ENCODE measurements at places on chromosomes 11 and 22.
A peak's percentile ranks its signal among the peaks of the same experiment; 100 is the strongest.

DNA sequence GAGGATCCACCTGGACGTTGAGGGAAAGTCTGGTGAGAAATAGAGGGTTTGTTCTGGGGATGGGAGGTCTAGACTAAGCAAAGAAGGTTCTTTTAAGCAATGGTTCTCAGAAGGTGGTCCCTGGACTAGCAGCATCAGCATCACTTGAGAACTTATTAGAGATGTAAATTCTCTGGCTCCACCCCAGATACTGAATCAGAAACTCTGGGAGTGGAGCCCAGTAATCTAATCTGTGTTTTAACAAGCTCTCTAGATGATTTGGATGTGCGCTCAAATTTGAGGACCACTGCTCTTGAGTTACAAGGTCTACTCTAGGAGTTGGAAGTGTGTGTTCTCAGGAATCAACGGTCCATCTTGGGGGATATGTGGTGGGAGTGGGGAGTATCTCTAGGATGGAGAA, 3.3 kb upstream of the ABCG4 start:
- DNase-seq, result no peak

GRCh38 chr11:95104856-95105255, 15.2 kb downstream of the ENDOD1 start:
- DNase-seq, result no peak

DNA sequence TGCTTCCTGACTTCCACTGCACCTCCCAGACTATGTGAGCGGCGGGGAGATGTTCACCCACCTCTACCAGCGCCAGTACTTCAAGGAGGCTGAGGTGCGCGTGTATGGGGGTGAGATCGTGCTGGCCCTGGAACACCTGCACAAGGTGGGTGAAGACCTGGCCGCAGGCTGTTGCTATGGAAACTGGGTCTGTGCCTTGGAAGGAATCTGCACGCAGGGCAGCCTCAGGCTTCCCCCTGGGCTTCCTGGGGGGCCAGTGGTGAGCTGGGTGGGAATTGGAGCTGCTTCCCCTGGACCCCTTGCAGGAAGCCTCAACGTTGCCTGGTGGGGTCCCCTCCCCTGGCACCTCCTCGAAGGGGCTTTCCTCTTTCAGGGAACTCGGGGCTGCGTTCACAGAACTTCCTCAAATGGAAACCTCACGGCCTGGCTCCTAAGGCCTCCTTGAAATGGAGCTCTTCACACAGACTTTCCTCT, 1.5 kb downstream of the RPS6KA4 start:
- DNase-seq, result no peak

GRCh38 chr11:76810151-76810853, 27.1 kb downstream of the TSKU start:
- peak; percentile 22 for DNase-seq

GRCh38 chr11:85941380-85941973, 86.3 kb downstream of the CCDC83 start:
- peak; percentile 23 for DNase-seq

DNA sequence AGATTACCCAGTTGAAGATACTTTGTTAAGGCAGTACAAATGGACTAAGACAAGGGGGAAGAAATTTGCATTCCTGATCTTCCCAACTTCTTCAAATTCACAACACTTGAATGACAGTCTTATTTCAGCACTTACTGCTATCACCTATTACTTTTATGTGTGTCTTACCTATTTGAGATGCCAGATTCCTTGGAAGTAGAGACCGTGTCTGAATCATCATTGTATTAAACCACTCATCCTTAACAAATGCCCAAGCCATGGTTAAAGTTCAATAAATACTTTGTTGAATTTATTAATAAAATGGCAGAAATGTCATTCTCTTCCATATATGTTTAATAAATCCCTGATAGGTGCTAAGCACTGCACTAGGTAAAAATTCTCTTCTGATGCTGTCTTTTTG, 18.3 kb downstream of the SC5D start:
- no peak for DNase-seq

GRCh38 chr11:76208438-76209374, 2.4 kb upstream of the WNT11 start:
- DNase-seq, result peak; percentile 18

DNA sequence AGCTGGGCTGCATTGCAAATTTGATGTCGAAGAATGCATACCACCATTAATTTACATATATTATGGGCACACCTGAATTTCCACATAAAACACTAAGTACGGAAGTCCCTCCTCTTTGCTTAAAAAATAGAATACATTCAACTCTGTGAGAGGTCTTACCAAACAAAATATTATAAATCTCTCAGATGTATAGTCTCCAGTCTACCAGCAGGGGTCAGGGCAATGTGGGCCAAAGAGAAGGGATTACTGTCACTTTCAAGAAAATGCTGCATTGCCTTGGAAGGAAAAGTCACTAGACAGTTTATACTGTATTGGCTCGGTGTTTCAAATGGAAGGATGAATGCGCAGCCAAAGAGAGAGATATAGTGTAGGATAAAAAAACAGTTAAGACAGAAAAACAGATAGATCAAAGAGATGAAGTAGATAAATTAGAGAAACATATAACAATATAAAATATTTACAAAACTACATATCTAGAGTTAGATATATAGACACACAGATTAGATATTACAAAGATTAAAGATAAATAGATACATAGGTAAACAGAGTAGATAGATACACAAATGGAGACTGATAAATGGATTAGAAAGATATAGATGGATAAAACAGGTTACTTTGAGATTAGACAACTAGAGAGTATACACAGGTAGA, 20.9 kb downstream of the SERGEF start:
- DNase-seq, result peak; percentile 12

DNA sequence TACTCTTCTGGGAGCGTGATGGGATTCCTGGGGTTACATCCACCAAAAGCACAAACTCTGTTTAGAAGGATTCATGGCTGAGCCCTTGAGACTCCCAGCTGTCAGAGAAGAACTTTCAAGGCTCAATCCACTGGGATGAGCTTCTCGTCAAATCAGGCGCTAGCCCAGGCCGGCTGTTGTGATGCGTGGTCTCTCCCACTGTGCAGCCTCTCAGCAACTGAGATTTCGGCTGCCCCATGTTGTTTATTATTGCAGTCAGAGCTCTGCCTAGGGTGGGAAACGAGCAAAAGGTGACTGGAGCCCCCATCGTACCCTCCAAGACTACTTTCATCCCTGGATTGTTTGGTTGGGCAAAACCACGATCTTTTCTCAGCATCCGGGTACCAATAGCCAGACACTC, 251.6 kb downstream of the ETS1 start:
- no peak for DNase-seq

DNA sequence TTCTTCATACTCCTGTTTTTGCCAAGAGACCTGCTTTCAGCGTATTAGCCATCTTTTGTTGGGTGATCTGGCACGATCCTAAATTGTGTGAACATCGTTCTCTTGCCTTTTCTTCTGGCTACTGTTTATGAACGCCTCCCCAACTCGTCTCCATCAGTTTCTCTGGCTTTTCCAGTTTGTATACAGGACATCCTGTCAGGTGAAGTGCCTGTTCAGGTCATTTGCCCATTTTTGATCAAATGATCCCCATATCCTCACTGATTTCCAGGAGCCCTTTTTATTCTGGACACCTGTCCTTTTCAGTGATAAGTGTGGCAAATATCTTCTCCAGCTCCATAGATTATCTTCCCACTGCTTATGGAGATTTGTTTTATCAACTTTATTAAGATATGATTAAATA, 22.5 kb upstream of the SYT8 start:
- DNase-seq, result no peak

GRCh38 chr11:796565-797295, 1.4 kb downstream of the SLC25A22 start:
- DNase-seq, result no peak

DNA sequence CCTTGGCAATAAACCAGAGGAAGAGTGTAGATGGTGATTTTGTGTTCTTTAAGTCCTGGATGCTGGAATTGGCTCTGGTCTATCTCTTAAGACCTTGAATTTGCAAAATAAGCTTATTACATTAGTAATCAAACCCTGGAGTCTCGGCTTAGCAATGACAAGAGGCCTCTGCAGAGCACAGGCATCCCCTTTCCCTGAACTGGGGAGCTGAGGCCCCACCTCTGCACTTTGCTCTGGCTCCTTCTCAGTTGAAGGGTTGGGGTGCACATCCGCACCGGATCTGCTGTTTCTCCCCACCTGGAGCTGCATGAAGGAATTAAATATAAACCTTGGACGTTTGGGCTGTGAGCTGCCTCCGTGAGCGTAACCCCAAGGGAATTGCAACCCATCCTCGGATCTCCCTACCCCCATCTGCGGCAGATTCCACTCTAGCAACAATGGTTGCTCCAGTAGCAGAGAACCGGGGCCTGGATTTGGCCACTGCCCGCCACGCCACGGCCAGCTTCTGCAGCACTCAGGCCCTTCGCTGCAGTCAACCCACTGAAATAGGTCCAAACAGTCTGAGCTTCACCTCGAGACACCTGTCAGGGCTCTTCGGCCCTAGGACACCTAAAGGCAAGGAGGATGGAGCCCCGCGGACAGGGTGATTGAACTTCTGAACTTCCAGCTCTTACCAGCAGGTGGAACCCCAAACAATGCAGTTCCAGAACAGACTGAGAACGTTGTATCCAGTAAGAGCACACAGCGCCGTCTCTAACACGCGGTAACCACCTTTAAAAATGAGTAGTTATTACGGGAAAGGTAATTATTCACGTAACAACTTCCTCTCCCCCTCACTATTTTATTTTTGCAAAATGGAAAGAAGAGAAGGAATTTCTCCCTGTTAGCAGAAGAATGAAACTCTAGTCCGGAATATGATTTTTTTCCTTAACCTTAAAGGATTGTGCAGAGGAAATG, 54.8 kb upstream of the CAPRIN1 start:
- DNase-seq, result peak; percentile 60

- no peak for DNase-seq
These were observed 19.0 kb upstream of the CABP7 start for GRCh38 chr22:29700900-29701154.

DNA sequence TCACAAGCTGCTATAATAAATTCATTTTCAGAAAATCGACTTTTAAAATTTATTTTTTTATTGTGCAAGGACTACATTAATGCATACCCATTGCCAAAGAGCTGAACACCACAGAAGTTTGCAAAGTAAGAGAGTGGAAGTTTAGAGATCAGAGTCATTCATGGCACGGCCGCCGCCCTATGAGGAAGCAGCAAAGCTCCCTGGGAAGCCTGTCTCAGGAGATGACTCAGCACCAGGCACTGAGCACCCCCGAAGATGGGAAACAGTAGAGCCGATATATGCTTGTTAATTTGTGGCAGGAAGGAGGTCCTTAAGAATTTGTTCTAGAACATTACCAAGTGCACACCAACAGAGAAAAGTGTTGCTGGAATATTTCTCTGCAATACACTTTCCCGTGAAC, 693.7 kb downstream of the OPCML start:
- no peak for DNase-seq

GRCh38 chr22:50581950-50582492, 628 bp downstream of the CHKB start:
- DNase-seq, result peak; percentile 3

GRCh38 chr11:102734650-102735049, 9.9 kb upstream of the MMP8 start:
- DNase-seq, result no peak

GRCh38 chr11:95676308-95676707, 113.3 kb downstream of the FAM76B start:
- no peak for DNase-seq

- DNase-seq, result no peak
These were observed 575 bp downstream of the SLC6A5 start for GRCh38 chr11:20600020-20600346.

- DNase-seq, result no peak
These were observed 14.7 kb downstream of the KCNQ1OT1 start for GRCh38 chr11:2685051-2685450.

DNA sequence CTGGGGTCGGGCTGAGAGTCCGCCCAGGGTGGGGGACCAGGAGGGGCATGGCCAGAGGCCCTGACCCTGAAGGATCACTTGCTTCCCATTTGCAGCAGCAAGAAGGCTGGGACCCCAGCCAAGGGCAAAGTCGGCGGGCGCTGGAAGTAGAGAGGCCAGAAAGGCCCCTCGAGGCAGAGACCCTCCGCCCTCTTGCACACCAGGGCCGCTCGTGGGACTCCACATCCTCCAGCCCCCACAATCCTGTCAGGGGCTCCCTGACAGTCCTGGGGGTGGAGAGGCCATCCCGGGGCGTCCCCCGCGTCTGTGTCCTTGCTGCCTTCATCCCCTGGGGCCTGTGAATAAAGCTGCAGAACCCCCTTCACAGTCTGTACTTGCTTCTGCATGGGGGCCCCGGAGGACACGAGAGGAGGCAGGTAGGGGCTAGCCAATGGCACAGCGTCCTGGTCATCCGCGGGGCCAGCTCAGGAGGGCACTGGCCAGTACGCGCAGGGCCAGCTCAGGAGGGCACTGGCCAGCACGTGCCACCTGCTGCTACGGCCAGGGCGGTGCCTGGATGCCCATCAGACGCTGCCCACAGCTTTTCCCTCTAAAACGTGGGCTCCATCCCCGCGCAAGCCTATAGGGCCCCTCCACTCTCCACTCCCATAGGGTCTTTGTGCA, 8.7 kb upstream of the MRPL23 start:
- DNase-seq, result no peak

- peak; percentile 21 for DNase-seq
These were observed 10.6 kb downstream of the FREY1 start for GRCh38 chr11:45896422-45896984.

- no peak for DNase-seq
These were observed 245.5 kb downstream of the BRD1 start for GRCh38 chr22:49582181-49582580.

- DNase-seq, result no peak
These were observed 104.0 kb downstream of the CACNA1I start for GRCh38 chr22:39674536-39674935.

GRCh38 chr11:35012467-35013191, 96.2 kb downstream of the PDHX start:
- no peak for DNase-seq

DNA sequence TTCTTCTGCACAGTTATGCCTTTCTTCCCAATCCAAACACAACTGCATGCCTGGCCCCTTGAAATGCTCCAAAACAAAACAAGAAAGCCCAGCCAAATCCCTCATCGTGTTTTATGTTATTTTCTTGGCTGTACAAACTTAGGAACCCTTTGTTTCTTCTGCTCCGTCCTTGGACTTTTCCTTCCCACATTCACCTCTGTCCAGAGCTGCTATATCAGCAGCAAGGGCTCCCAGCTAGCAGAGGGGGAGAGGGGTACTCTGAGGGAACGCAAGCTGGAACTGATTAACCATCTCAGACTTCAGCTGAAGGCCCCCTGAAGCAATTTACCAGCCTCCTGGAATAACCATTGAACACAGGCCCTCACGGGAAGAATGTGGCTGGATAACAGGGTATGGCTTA, 214.7 kb downstream of the TENM4 start:
- no peak for DNase-seq
